Activated naive CD8-positive, alpha-beta T cell treated with anti-CD3 and anti-CD28 coated beads for 36 hours (primary cell): ENCODE measurements at places on chromosomes 6 and 20. TPM values are rescaled to one million over a fixed set of nuclear protein-coding genes. Genes with fewer than 3 reads are reported as not detected.

NKX2-4 gene
- total RNA-seq, result not detected

- H3K36me3 ChIP-seq, result peaks cover 65% of the 10 kb centered on the region
- H3K27ac ChIP-seq, result peak overlapping the region; percentile 95
- no peaks in the 10 kb centered on the region for H3K27me3 ChIP-seq
- peak overlapping the region; percentile 60 for H3K4me3 ChIP-seq
- H3K4me1 ChIP-seq, result peaks cover 82% of the 10 kb centered on the region
Measured at GRCh38 chr6:35311390-35312075, 13.9 kb downstream of the DEF6 start.

GRCh38 chr6:157756708-157757429 lies 66.2 kb upstream of the SNX9 start:
- peak overlapping the region; percentile 95 for H3K27ac ChIP-seq
- no peaks in the 10 kb centered on the region for H3K27me3 ChIP-seq
- peaks cover 21% of the 10 kb centered on the region for H3K36me3 ChIP-seq
- peak overlapping the region; percentile 46 for H3K4me3 ChIP-seq
- peaks cover 93% of the 10 kb centered on the region for H3K4me1 ChIP-seq
- DNase-seq, result peak; percentile 75

GRCh38 chr6:95280686-95281273 lies 296.6 kb upstream of the MANEA start:
- H3K4me1 ChIP-seq, result no peaks in the 10 kb centered on the region
- no peak overlapping the region for H3K27ac ChIP-seq
- no peaks in the 10 kb centered on the region for H3K27me3 ChIP-seq
- H3K4me3 ChIP-seq, result no peak overlapping the region
- DNase-seq, result no peak
- no peaks in the 10 kb centered on the region for H3K36me3 ChIP-seq

GRCh38 chr6:139765825-139766285 lies 391.4 kb upstream of the CITED2 start:
- peaks cover 21% of the 10 kb centered on the region for H3K4me1 ChIP-seq
- H3K27ac ChIP-seq, result peak overlapping the region; percentile 46
- DNase-seq, result no peak
- H3K4me3 ChIP-seq, result no peak overlapping the region

- H3K36me3 ChIP-seq, result no peaks in the 10 kb centered on the region
- H3K27ac ChIP-seq, result no peak overlapping the region
Measured at GRCh38 chr6:129893640-129894039, 32.5 kb upstream of the TMEM244 start.

- peaks cover 55% of the 10 kb centered on the region for H3K36me3 ChIP-seq
- peaks cover 58% of the 10 kb centered on the region for H3K4me1 ChIP-seq
- DNase-seq, result no peak
Measured at GRCh38 chr6:109471105-109471810, 11.8 kb downstream of the ZBTB24 start.
